Right atrium auricular region (tissue), 2 donors: ENCODE measurements at places on chromosomes 12 and 14.

- DNase-seq: no peak
Observed at GRCh38 chr12:106006940-106007339, 131.8 kb downstream of the NUAK1 start.

DNA sequence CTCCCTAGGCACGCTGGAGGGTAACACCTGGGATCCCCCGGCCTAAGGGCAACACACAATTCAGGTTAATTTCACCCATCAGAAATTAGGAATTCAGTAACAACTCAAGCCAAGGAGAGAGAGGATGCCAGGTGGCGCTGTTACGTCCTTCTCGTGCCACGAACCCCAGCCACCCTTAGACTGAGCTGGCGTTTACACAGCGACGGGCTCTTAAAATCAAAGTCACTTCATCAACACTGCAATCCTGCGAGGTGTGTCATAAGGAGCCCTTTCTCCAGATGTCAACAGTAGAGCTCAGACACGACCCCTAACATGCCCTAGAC lies 110.6 kb upstream of the TMEM132D start:
- no peak for DNase-seq

GRCh38 chr12:89756585-89757398 lies 48.2 kb upstream of the ATP2B1 start:
- DNase-seq: no peak

GRCh38 chr12:104699489-104700190 lies 242.9 kb downstream of the CHST11 start:
- DNase-seq: no peak

DNA sequence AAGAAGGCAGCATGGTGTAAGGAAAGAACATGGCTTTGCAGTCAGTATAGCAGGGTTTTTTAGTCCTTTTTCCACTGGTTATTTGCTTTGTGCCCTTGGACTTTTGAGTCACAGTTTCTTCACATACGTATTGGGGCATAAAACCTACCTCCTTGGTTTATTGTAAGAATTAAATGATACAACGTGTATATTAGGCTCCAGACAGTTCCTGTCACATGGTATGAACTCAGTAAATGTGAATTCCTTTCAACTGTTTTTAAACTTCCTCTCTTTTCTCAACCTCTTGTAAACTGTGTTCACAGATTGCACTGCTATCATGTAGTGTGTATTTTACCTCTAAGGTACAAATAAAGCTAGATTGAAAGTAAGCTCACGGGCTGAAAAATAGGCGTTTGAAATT lies 29.5 kb downstream of the MSRB3 start:
- DNase-seq: no peak

DNA sequence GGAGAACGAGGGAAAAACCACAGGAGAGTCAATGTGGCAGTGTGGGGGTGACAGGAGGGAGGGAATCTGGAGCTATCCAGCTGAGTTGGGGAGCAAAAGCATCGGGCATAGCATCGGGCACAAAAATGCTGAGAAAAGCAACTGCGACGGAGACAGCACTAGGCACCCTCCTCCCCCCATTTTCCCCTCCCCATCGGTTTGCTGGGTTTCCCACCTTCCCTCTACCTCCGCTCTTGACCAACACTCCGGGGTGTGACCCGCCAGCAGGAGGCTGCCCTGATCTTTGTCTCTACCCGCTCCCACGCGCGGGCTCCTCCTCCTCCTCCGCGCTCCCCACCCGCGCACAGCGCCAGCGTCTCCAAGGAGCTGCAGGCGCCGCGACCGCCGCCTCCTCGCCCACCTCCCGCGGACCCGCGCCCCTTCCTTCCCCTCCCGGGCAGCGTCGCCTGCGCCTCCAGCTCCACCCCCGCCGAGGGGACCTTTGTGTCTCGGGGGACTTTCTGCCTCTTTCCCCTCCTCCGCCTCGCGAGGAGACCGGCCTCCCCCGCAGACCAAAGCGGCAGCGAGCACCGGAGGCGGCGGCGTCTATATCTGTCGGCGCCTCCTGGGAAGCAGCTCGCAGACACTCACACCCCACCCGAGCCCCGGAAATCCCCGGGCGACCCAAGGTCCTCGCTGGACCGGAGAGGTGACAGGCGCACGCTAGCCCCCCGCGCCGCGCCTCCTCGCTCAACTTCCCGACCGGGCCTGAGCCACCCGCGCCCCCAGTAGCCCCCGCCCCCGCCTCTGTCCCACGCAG lies 920 bp downstream of the CDK17 start:
- peak; percentile 82 for DNase-seq

GRCh38 chr12:26097046-26097878 lies 27.6 kb downstream of the BHLHE41 start:
- peak; percentile 75 for DNase-seq

GRCh38 chr14:103340480-103341212 lies 6.6 kb downstream of the EIF5 start:
- no peak for DNase-seq

DNA sequence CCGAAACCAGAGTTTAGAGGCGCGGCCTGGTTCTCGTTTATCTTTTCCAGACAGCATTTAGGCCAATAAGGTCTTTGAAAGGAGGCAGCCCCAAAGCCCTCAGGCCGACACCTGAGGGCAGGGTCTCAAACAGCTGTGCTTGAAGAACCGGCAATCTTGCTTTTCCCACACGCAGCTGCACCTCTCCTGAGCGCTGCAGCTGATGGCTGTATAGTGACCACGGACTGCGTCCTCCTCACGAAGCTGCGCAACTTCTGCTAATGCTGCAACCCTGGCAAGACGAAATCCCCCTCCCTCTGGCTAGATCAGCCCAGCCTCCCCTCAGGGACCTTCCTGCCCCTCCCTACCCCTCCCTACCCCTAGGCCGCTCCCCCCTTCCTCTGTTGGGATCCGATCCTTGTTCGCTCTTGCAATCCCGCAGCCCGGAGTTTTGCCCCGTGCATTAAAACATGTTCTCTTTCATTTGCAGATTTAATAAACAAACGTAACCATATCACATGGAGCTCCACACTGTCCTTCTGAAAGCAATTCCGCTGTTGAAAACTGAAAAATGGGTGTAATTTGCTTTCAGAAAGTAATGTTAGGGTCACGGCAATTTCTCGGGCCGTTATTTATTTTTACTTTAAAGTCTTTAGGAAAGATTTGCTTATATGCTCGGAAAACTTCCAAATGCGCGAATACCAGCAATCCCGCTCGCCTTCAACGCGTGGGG lies 4.8 kb upstream of the PAX9 start:
- no peak for DNase-seq

- DNase-seq: no peak
Observed at GRCh38 chr12:112514926-112515642, 96.3 kb downstream of the PTPN11 start.

DNA sequence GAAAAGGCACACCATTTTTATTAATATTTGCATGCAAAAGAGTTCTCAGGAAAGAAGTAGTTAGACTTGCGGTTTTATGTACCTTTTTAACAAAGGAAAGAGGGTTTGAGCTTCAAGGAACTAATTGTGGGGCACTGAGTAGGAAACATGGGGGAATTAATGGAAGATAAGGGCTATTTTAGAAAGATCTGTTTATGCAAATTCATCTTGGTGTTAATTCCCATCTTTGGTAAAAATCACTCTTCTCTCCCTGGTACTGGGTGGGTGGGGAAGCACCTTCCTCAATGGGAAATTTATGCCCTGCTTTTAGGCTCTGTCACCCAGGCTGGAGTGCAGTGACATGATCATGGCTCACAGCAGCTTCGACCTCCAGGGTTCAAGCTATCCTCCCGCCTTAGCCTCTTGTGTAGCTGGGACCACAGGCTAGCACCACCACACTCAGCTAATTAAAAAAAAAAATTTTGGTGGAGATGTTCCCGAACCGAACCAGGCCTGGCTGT lies 30.1 kb upstream of the RESF1 start:
- no peak for DNase-seq

DNA sequence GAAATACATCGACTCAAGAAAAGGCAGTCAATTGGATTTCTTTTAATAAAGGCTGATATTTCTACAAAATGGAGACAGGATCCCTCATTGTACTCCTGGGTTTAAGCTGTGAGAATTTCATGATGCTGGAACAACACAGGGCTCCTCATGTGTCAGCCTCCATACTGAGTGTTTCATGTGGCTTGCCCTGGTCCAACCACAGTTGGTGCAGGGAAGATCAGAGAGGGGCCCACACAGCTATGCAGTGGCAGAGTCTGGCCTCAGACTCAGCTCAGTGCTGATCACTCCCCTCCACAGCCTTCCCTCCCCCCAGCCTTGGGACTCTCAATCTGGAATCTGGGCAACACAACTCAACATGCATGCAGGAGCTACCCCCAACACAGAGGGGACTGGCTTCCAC lies 122.5 kb upstream of the OVCH1 start:
- DNase-seq: no peak

GRCh38 chr12:4044736-4045730 lies 171.8 kb upstream of the PARP11 start:
- DNase-seq: peak; percentile 23

GRCh38 chr12:104182144-104182543 lies 33.4 kb upstream of the TXNRD1 start:
- DNase-seq: peak; percentile 86

GRCh38 chr14:77708749-77709148 lies 846 bp downstream of the SLIRP start:
- no peak for DNase-seq

GRCh38 chr12:70966996-70967790 lies 46.7 kb upstream of the PTPRR start:
- DNase-seq: no peak

DNA sequence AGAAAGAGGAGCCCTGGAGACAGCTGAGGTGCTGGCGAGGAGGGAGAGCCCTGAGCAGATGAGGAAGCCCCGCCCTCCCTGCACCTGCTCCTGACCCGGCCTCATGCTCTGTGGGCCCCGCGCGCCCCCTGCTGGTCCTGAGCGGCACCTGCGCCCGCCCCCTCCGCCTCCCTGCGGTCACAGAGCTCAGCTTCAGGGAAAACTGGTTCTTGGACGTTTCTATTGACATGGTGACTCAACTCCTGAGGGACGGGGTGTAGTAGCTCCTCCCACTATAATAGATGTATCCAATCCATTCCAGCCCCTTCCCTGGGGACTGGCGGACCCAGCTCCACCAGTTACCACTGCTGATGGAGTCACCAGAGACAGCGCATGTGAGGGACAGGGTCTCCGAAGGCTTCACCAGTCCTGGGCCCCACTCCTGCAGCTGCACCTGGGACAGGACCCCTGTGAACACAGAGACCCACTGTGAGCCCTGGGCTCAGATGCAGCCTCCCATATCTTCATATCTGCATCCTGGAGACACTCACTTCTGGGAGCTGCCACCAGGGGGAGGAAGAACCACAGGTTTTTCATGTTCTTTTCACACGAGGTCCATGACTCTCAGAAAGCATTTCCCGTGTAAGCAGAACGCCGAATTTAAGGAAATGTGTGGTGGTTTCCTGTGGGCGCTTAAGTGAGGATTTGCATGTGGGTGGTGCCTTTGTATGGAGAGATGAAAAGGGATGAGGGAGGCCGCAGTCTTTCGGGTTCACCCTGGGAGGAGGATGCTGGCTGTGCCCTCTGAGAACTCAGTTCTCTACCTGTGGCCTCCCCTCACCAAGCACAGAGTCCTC lies 1346.4 kb downstream of the TMEM121 start:
- DNase-seq: no peak

DNA sequence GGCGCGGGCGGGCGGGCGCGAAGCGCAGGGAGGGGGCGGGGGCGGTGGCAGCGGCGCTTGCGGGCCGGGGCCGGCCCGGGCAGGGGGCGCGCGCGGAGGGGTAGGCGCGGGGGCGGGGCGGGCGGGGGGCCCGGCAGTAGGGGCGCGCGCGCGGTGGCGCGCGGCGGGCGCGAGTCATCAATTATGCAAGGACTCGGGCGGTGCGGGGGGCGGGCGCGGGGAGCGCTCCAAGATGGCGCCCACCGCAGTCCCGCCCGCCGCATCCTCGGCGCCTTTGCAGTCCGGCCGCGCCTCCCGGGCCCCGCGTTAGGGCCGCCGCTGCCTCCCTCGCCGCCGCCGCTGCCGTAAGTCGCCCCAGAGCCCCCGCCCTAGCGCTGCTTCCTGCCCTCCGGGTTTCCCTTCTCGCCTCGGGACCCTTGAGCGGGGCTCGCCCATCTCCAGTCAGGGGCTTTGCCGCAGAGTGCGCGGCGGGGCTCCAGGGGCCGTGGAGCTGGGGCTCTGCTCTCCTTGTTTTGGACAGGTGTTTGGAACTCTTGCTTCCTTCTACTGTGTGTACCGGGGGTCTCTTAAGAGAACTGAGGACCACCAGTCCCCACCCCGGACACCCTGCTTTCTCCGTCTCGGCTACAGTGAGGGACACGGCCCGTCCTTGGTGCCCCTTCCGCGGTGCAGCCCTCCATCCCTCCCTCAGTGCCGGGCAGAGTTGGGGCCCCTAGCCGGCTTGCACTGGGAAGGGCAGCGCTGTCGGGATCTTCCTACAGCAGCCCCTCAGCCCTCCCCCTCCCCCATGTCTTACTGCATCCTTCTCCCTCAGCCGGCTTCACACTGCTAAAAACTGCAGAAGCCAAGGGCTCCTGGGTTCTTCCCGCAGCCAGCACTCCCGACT lies at the start of gene SCN8A:
Gene SCN8A (plus strand): TSS at position 218 of the 886 bp plus-strand sequence. CDS start 71,585 bp downstream, outside the sequence.
- no peak for DNase-seq

DNA sequence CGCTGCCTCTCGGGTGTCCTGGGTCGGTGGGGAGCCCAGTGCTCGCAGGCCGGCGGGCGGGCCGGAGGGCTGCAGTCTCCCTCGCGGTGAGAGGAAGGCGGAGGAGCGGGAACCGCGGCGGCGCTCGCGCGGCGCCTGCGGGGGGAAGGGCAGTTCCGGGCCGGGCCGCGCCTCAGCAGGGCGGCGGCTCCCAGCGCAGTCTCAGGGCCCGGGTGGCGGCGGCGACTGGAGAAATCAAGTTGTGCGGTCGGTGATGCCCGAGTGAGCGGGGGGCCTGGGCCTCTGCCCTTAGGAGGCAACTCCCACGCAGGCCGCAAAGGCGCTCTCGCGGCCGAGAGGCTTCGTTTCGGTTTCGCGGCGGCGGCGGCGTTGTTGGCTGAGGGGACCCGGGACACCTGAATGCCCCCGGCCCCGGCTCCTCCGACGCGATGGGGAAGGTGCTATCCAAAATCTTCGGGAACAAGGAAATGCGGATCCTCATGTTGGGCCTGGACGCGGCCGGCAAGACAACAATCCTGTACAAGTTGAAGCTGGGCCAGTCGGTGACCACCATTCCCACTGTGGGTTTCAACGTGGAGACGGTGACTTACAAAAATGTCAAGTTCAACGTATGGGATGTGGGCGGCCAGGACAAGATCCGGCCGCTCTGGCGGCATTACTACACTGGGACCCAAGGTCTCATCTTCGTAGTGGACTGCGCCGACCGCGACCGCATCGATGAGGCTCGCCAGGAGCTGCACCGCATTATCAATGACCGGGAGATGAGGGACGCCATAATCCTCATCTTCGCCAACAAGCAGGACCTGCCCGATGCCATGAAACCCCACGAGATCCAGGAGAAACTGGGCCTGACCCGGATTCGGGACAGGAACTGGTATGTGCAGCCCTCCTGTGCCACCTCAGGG lies 679 bp downstream of the ARF6 start:
- DNase-seq: peak; percentile 66

GRCh38 chr12:47616440-47616839 lies 89.4 kb downstream of the RPAP3 start:
- DNase-seq: no peak
